ENCODE measurements at places on chromosomes 16 and 17.

GRCh38 chr17:75641343-75641742 is 8.1 kb downstream of the SMIM5 start:
- DNase-seq, result no peak

DNA sequence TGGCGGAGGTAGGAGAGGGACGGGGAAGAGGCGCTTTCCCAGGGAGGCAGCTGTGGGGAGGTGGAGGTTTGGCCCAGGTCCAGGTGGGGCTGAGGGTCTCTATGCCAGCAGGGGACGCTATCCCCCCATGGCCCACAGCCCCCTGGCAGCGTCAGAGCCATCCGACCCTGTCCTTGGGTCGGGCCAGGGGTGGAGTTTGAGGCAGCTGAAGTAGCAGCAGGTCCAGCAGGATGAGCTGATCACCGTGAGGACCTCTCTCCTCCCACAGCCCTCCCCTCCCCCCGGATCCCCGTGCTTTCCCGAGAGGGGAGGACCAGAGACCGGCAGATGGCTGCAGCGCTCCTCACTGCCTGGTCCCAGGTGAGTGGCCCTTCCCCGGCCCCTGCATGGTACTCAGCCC is 3.2 kb downstream of the ZNF205 start:
- DNase-seq, result no peak

DNA sequence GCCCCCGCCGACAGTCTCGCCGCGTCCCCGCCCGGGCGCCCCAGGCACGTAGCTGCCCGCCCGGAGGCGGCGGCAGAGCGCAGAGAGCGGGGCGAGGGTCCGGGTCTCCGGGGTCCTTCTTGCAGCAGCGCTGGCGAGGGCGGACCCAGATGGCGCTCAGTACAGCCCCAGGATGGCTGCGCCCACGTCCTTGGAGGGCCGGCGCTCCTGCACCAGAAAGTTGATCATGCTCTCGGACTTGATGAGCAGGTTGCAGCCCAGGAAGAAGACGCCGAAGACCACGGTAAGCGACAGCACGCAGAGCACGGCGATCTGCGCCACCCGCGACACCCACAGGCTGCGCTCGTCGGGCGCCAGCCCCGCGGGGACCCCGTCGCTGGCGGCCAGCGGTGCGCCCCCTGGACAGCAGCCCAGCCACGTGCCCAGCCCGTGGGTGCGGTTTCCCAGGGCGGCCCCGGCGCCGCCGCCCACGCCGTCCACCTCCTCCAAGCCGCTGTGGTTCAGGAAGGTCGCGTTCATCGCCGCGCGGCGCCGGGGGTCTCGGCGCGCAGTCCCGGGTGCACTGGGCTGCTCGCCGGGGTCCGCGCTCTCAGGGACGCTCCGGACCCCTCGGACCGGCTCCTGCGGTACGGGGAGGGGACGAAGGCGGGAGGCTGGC is 435 bp downstream of the RPRML start:
- DNase-seq, result no peak

DNA sequence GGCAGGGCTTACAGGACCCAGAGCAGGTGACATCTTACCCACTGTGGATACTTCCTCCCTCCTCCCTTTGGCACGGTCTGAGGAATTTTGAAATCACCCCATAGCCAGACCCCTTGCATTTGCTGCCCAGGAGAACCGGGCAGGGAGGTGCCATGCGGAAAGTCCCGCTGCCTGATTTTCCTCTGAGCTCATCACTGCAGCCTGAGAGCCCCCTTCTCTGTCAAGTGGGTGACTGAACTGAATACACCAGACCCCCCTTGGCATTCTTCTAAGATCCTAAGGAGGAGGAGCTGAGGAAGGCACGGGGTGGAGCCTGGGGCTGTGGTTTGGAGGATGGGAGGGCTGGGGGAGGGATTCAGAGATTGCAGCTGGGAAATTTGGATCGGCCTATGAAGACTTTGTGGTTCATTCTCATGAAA is 173.4 kb downstream of the RAB11FIP4 start:
- DNase-seq, result no peak

- no peak for DNase-seq
Measured at GRCh38 chr17:64531955-64532371, 25.2 kb downstream of the CEP95 start.

- DNase-seq, result peak; percentile 40
Measured at GRCh38 chr16:75288596-75289120, 37.2 kb upstream of the BCAR1 start.

- no peak for DNase-seq
Measured at GRCh38 chr16:46899443-46900143, 15.4 kb downstream of the GPT2 start.

DNA sequence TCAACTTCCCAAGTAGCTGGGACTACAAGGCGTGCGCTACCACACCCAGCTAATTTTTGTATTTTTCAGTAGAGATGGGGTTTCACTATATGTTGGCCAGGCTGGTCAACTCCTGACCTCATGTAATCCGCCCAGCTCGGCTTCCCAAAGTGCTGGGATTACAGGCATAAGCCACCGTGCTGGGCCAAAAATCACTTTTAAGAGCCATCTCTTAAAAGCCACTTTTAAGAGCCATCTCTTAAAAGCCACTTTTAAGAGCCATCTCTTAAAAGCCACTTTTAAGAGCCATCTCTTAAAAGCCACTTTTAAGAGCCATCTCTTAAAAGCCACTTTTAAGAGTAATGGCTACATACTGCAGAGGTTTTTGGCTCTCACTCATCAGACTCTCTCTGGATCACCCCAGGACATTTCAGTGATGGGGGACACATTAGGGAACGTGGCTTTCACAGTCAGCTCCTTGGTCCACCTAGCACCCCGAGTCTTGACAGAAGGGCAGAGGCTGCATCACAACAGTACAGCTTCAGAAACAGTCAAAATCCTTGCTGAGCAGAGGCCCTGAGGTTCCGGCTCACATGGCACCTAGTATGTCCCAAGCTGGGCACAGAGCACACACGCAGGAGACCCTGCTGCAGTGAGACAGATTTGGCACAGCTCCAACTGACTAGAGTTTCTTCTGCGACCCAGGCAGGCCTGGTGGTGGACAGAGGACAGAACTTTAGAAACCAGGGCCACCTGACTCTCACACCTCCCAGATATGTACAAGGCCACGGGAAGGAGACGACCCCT is 23.6 kb downstream of the RANBP10 start:
- DNase-seq, result no peak

- no peak for DNase-seq
Measured at GRCh38 chr16:85170066-85170491, 57.8 kb upstream of the CIBAR2 start.

- DNase-seq, result no peak
Measured at GRCh38 chr16:57747091-57747490, 11.5 kb downstream of the KATNB1 start.

GRCh38 chr17:80425835-80426426 is 11.0 kb downstream of the ENDOV start:
- no peak for DNase-seq

GRCh38 chr16:56753410-56753809 is 23.5 kb downstream of the NUP93 start:
- no peak for DNase-seq

GRCh38 chr16:56019274-56019673 is 144.1 kb upstream of the CES5A start:
- DNase-seq, result no peak

DNA sequence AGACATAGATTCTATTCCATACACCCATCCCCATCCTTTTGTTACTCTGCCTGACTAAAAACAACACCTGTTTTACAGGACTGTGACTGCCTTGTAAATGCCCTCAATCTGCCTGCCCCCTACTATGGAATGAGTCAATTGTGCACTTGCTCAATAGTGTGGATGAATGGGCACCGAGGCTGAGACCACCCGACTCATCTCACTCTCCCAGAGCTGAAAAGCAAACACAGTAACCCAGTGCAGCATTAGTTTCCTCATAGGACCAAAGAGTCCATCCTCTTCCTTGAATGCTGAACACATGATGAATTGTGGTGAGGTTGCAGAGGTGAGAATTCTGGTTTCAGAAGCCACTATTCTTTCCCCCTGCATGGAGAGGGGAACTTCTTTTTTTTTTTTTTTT is 233.7 kb downstream of the ZFHX3 start:
- DNase-seq, result peak; percentile 13

DNA sequence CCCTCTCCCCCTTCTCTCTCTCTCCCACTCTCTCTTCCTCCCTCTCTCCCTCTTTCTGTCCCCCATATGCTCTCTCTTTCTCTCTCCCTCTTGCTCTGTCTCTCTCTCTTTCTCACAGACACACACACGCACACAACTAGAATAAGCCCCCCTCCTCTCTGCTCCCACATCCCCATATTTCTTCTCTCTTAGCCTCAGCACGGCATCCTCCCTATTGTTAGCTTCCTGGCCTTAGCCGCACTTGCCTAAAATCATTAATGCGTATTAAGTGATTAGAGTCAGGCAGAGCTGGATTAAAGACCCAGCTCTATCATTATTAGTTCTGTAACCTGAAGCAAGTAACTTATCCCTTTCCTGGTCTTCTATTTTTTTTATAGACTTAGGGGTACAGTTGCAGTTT is 319.0 kb upstream of the C16orf82 start:
- DNase-seq, result no peak

DNA sequence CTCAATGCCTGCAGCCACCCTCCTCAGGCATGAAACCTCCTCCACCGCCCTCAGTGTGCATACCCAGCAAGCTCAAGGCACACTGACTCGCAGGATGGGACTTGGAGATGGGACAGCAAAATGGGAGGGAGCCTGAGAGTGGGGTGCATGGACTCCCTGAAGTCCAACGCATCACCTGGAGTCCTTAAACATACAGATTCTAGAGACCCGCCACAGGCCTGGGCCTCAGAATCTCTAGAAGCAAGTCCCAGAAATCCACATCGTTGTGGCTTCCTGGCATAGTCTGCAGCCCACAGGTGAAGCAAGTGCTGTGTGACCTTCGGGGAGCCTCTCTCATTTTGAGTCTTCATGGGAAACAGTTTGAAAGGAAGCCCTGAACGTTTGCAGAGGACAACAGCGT is 3.6 kb upstream of the TBX21 start:
- DNase-seq, result no peak

DNA sequence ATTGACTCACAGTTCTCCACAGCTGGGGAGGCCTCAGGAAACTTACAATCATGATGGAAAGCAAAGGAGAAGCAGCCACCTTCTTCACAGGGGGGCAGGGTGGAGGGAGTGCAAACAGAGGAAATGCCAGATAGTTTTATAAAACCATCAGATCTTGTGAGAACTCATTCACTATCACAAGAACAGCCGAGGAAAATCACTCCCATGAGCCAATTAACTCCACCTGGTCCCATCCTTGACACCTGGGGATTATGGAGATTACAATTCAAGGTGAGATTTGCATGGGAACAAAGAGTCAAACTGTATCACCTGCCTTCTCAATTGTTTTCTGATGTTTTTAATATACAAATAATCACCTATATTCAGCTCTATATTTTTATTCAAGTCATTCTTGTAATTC is 1527.3 kb upstream of the GOT2 start:
- DNase-seq, result no peak

GRCh38 chr17:40824015-40824832 is 1.8 kb upstream of the KRT10 start:
- DNase-seq, result no peak

GRCh38 chr17:72370819-72371218 is 250.0 kb downstream of the SOX9 start:
- no peak for DNase-seq

DNA sequence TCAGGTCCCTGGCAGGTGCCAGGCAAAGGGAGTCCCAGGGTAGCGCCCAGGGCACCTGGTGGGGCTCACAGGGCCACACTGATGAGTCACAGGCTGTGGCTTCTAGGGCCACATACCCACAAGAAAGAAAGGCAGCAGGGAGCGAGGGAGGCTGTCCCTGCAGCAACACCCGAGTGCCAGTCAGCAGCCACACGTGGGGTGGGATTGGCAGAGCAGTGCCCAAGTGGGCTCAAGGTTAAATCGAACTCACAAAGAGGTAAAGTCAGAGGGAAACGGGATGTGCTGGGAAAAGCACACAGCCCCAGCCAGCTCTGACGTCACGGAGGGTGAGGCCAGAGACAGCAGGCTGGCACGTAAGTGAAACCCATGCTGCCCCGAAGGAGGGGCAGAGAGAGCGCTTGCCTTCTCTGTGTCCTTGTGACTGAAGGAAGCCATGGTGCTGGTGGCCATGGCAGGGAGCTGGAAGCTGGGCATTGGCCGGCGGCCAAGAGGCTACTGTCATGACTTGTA is 33.8 kb downstream of the FA2H start:
- DNase-seq, result no peak

DNA sequence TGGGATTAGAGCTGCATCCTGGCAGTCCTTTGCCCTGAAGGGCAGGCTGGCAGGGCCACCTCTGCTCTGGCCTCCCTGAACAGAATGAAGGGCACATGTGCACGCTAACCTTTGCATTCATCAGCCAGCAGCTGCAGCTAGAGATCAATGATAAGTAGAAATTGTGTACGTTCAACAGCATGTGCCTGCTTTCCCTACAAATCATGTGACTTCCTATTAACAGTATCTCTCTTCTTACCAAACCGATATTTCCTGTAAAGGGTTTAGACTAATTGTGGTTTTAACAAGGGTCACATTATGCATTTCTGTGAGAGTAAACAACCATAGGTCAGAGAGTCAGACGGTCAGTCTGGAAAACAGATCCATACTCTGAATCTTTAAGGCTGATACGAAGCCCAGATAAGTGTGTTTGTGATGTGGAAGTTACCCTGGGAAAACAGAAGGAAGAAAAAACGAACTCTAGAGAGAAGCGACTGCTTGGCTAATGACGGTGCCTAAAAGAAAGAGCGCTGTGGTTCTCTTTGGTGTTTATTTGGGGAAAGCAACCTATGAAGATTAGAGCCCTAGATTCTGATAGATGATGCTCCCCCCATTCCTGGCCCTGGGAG is 219.4 kb downstream of the MAF start:
- DNase-seq, result peak; percentile 22

DNA sequence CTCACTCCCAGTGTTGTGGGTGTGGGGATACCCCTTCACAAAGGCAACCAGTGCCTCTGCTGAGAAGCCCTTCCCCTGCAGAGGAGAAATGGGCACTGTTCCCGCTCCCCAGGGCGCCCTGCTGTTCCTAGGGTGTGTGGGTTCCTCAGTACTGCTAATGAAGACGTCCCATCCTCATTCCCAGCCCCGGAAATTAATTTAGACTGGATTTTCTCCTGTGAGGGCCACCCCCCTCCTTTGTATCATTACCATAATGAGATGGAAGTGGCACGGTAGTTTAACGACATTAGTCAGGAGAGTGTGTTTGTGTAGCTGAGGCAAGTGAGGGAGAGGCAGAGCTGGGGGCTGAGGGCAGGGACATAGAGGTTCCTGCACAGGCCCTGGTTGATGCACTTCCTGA is 53.2 kb downstream of the PIPOX start:
- DNase-seq, result no peak

GRCh38 chr17:31820691-31821435 is 38.2 kb downstream of the COPRS start:
- DNase-seq, result no peak

GRCh38 chr17:57874434-57875289 is 24.8 kb upstream of the MRPS23 start:
- DNase-seq, result peak; percentile 79

Measured in common myeloid progenitor, CD34-positive (primary cell).